Occipital lobe (tissue), 3 donors: ENCODE measurements at places on chromosomes 2 and 18. TPM values are rescaled to one million over a fixed set of nuclear protein-coding genes. Genes with fewer than 3 reads are reported as not detected.
A peak's percentile ranks its signal among the peaks of the same experiment; 100 is the strongest.

IER3IP1 gene
- total RNA-seq, result 22.1 TPM

UGT1A3 gene
- total RNA-seq, result not detected

CPLX4 gene
- total RNA-seq, result not detected

UGT1A9 gene
- not detected for total RNA-seq

IL36RN gene
- not detected for total RNA-seq

EVX2 gene
- not detected for total RNA-seq

ITGB6 gene
- 0.16 TPM for total RNA-seq

RBM44 gene
- 5.1 TPM for total RNA-seq

RRM2 gene
- 4.8 TPM for total RNA-seq

RGPD3 gene
- 0.94 TPM for total RNA-seq

FBXO15 gene
- total RNA-seq, result 3.1 TPM

HOXD12 gene
- total RNA-seq, result not detected

FRZB gene
- total RNA-seq, result 19.8 TPM

FOXD4L1 gene
- 0.31 TPM for total RNA-seq

PER2 gene
- total RNA-seq, result 5.5 TPM

- no peak for DNase-seq
Observed at GRCh38 chr2:194203898-194204297, 1453.1 kb upstream of the SLC39A10 start.

GRCh38 chr2:153543635-153544071 is 65.1 kb upstream of the RPRM start:
- DNase-seq, result no peak

GRCh38 chr18:77733292-77733903 is 483.8 kb downstream of the GALR1 start:
- no peak for DNase-seq

DNA sequence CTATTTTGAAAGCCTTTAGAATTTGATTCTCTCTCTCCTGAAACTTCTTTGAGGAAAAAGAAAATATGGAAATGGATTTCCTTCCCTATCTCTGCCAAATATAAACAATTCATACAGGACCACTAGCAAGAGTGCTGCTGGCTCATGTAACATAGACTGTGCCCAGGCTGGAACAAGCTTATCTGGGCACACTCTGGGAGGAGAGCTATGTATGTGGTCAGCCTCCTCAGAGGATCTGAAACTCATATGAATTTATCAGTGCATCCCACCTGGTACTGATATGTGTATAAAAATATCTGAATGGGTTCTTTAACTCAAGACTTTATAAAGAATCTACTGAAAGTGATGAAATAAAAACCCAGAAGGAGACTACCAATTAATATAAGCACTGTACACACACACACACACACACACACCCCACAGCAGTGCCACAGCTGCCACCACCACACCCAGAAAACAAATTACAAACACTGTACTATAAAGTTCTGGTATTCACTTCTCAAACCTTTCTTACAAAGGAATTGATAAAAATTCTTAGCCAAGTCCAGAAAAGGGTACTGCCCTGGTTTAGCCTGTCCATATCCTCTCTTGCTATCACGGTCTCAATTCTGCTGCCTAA is 115.6 kb downstream of the IRS1 start:
- DNase-seq, result no peak

DNA sequence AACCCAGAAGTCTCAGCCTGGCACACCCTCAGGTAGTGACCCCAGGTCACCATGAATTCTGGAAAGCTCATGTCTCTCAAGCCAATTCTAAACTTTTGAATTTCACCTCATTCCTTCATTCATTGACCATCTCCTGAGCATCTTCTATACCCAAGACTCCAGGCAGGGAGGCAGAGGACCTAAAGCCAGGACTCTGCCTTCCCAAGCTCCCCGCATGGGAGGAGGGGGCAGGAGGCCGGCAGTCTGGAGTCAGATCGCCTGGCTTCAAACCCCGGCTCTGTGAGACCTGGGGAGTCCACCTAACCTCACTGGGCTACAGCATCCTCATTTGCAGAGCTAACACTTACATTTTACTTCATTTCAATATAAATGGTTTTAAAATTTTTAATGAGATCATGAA is 59.0 kb downstream of the SMAD7 start:
- DNase-seq, result no peak

GRCh38 chr2:216034065-216034464 is 20.7 kb upstream of the MREG start:
- peak; percentile 48 for DNase-seq

GRCh38 chr2:29215073-29215472 is 99.9 kb downstream of the CLIP4 start:
- no peak for DNase-seq

DNA sequence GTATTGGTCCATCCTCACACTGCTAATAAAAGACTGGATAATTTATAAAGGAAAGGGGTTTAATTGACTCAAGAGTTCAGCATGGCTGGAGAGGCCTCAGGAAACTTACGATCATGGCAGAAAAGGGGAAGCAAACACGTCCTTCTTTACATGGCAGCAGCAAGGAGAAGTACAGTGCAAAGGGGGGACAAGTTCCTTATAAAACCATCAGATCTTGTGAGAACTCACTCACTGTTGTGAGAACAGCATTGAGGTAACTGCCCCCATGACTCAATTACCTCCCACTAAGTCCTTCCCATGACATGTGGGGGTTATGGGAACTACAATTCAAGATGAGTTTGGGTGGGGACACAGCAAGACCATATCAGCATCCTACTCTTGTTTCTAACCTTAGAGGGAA is 37.0 kb downstream of the SP100 start:
- no peak for DNase-seq

GRCh38 chr2:424306-425171 is 136.6 kb upstream of the ALKAL2 start:
- DNase-seq, result no peak

DNA sequence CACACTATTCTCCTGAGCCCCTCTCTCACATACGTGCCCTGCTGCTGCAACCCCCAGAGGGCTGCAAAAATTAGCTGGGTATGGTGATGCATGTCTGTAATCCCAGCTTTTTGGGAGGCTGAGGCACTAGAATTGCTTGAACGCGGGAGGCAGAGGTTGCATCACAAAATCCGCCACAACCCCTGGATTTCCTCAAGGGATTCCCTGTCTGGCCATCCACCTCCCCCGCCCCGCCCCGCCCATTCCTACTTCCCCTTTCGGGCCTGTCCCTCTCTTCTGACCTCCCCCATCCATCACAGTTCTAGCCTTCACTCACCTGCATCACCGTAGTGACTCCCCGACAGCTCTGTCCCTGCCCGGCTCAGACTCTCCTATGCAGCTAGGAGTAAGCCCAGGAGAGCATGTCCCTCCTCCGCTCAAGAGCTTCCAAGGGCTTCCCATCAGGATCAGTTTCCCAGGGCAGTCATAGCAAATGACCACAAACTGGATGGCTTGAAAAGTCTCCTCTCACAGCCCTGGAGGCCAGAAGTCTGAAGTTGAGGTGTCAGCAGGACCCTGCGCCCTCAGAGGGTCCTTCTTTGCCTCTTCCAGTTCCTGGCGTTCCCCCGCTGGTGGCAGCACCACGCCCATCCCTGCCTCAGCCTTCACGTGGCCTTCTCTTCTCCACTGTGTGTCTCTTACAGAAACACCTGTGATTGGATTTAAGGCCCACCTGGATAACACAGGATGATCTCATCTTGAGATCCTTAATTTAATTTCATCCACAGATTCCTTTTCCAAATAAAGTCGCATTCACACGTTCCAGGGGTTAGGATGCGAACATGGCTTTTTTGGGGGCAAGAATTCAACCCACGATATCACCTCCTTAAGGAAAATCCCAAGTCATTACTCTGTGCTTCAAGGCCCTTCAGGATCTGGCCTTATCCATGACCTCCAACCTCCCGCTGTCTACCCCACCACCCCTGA is 58.5 kb downstream of the HS1BP3 start:
- DNase-seq, result no peak

- no peak for DNase-seq
Observed at GRCh38 chr18:8793445-8794155, 88.2 kb downstream of the MTCL1 start.

DNA sequence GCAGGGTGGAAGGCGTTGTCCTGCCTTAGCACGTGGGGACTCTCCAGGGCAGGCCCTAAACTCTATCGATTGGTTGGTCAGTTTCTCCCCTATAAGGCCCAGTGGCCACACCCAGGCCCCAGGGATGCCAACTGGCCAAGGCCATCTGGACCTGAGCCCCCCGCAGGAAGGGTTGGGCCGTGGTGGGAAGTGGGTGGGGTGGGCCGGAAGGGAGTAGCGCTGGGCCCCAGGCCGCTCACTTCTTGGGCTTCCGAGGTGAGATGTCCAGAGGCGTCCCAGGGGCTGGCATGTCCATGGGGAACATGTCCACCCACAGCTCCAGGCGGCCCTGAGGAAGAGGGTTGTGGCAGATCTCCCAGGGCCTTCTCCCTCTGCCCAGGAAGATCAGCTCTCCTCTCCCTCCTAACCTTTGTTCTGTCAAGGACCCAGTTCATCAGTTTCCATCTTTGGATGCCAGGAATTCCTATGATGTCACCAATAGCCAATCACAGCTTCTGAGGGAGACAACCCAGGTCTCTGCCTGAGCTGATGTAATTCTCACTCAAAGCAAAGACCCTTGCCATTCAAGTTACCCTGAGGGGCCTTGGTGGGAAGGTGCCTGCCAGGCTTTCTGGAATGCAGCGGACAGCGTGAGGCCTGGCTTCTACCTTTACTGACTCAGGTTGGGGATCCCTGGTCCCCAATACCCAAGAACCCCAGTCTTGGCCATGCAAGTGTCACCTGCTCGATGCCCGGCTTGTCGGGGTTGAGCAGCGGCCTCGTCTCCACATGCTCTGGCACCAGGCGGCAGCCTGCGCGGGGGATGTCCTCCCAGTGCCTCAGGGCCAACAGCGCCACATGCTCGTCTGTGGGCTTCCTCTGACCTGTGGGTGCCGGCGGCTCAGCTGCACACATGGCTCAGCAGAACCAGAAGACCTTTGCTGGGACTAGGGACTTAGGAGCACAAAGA is 14.4 kb downstream of the OTOF start:
- no peak for DNase-seq
